Activated CD4-positive, alpha-beta T cell treated with anti-CD3 and anti-CD28 coated beads, Interleukin-2, amount 50 U/mL, for 1 hour (primary cell): ENCODE measurements at places on chromosomes 3 and 15.

DNA sequence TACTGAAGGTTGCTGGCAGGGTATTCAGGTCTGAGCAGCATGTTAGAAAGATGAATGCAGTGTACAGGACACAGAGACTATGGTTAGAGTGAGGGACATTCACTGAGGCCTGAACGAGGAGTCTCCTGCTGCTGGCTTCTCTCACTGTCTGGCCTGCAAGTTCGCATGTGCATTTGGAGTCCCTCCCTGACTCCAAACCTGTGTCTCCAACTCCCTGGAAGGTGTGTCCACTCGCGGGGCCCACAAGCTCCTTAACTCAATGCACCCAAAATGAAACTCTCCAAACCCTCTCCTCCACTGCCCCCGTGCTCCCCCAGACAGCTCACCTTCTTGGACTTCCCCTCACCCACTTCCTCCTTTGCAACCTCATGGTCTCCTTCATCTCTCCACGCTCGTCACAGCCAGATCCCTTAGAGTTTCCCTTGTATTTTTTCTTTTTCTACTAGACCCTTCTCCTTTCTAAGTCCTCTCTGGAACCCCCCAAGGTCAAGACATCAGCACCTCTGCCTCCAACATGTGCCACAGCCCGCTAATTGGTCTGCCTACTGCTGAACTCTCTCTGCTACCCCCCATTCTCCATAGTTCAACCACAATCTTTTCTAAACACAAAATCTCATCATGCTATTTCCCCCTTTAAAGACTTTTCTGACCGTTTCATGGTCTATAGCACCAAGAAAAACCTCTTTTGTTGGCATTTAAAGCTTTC, 58.3 kb downstream of the HES1 start:
- DNase-seq = no peak

DNA sequence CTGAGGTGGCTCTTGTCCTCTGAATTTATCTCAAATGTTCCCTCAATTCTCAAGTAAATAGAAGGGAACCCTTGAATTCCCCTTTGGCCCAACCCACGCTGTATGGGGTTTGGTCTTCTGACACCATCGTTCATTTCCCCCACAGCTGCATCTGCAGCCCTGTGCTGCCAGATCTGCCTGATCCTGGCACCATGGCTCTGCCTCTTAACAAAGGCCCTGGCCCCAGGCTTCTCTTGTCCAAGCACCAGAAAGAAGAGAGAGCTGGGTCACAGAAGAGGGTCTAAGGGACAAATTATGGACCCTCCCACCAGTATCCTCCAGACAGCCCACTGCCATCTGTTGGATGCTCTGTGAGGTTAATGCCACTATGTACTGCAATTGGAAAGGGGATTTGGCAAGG, 1.8 kb downstream of the MAP1A start:
- no peak for DNase-seq

DNA sequence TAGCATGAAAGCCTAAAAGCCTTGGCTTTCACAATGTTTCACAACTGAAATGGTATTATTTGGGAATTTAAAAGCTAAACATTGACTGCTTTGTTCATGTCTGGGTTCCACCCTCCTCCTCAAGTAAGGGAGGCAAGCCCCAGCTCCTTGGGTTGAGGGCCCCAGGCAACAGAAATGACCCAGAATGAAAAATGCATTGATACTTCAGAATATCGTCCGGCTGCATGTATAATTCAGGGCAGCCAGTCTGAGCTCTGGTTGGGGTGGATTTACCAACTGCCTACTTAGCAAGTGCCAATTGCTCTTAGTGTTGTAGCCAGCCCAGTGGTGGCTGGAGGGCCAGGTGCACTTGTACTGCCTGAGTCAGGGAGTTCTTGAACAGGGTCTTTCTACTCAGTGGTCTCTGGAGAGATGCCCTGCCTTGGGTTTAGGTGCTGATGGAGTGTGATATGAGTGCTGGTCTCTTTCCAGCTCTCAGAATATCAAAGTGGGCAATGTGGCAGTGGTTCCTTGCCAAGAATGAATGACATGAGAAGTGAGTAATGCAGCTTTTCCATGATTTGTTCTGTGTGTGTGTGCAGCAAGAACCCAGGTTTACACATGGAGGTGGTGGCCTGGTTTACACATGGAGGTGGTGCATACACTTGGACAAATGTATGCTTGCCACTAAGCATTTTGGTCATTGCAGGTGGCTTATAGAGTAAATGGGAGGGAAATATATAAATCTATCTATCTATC, 40.9 kb upstream of the ADAMTSL3 start:
- no peak for DNase-seq

- DNase-seq = no peak
These were observed 56.5 kb upstream of the SLC6A1 start for GRCh38 chr3:10935846-10936631.

- no peak for DNase-seq
These were observed 608.1 kb downstream of the ZNF385D start for GRCh38 chr3:21142949-21143348.

GRCh38 chr3:13338996-13339395, 81.1 kb downstream of the NUP210 start:
- no peak for DNase-seq

DNA sequence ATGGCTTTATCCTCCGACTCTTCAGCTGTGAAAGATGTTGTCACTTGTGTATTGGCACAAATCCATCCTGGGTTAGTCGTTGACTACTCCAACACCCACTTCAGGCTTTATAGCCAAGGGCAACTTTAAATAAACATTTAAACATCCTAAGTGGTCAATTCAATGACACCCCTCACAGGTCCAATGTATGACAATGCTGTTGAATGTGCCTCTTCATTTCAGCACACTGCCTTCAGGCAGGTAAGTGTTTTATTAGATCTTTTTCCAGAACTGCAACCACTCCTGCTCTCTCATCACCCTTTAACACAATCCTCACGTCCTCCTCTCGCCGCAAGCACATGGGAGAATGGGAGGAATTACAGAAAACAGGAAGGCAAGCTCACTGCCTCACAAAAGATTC, 30.3 kb downstream of the IL12A start:
- DNase-seq = no peak

- no peak for DNase-seq
These were observed 175.8 kb upstream of the ZBTB20 start for GRCh38 chr3:115322901-115323300.

DNA sequence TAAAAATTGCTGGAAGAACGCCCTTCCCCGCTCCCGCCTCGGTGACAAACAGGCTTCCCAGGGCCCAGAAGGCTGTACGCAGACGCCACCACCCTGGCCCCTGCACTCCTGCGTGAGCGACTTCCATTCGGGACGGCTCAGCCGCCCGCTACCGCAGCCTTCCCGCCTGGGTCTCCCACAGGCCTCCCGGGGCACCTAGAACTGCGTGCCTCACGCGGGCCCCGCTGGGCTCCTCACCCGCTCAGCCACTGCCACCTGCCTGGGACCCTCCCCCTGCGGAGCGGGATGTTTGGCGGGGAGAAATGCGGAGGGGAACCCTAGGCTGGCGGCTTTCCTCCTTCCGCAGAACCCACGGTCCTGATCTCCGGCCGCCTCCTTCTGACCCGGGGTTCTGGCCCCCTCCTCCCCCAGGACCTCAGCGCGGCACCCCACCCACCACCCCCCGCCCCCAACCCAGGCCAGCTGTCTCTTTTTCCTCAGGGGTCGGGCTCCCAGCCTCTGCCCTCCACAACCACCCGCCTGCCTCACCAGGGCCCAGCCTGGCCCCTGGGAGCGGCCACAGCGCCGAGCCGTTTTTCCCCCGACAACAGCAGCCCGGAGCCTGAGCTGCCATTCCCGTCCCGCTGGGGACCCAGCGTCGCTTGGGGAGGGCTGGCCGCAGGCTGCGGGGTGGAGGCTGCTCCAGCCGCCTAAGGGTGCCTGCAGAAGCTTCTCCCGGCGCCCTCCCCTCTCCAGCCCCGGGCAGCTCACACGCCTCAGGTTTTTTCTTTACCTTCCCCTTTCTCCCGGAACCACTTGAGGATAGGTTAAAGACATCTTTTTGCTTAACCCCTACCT, 27.6 kb upstream of the RAB7A start:
- peak; percentile 13 for DNase-seq

GRCh38 chr3:169552533-169552932, 111.0 kb downstream of the MECOM start:
- no peak for DNase-seq

DNA sequence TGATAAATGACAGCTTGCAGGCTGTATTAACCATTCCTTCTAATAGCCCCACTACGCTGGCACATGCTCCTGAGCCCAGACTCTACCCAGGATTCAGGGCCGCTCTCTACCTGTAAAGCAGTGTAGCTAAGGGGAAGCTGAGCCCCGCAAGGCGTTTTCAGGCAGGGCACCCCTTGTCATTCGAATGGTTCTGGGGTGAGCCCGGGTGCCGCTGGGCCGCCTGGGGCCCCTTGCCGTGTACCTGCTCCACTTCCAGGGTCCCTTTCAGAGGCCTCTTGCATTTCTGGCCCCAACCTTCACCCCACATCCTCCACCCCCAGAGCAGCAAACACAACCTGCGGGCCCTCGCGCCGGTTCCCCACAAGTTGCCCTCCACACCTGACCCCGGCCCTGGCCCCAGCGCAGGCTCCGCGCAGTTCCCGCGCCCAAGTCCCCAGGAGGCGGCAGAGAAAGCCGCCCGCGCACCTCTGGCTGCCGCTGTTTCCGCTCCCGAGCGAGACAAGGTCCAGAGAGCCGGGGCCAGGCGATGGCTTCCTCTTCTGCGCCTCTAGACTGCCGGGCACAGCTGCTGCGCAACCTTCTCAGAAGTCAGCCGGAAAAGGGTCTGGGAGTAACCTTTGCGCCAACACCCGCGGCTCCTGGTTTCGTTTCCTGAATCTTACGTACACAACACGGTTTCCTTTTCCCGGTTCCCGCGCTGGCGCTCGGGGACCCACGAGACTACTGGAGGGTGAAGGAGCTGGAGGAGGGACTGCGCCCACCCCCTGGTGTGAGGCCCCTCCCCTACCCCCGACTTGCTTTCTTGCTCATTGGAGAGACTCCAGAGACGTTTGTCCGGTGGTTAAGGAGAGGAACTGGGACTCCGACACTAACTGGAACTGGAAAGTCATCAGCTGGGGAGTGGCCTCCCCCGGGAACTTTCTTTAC, at the start of gene PLSCR1:
TSS of gene PLSCR1 (minus strand) at position 606 of the 927 bp plus-strand sequence. CDS start 8,055 bp downstream, outside the sequence.
- DNase-seq = peak; percentile 43

- no peak for DNase-seq
These were observed 5.0 kb downstream of the ELL3 start for GRCh38 chr15:43771816-43772215.

DNA sequence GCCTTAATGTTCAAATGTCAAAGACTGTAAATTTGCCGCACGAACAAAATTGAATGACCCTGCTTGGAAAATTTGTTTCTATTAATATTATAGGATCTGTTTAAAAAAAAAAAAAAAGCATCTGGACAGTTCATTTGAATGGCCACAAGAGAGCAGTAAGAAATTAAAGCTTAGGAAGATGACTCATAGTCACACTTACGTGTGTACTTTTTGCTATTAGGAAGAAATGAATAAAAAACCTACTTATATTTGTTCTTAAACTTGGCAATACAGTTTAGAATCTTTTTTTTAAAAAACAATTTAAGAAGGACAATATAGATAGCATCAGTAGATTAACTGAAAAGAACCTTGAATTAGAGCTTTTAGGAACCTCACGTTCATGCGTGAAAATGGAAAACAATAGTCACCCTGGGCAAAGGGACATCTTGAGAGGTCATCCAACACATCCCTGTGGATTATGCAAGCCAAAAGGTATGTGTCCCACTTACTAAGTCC, 621.8 kb downstream of the MECOM start:
- no peak for DNase-seq

GRCh38 chr3:163924600-163924999, 1153.7 kb downstream of the SI start:
- DNase-seq = no peak

GRCh38 chr3:67943546-67943945, 289.1 kb upstream of the SUCLG2 start:
- DNase-seq = no peak

- DNase-seq = no peak
These were observed 79.4 kb downstream of the SMAD3 start for GRCh38 chr15:67144609-67145311.

GRCh38 chr15:73866881-73867410, 6.4 kb upstream of the TBC1D21 start:
- no peak for DNase-seq

- no peak for DNase-seq
These were observed 775 bp downstream of the ARNT2 start for GRCh38 chr15:80404761-80405553.

GRCh38 chr15:92891533-92892200, 8.5 kb upstream of the CHD2 start:
- DNase-seq = no peak

- no peak for DNase-seq
These were observed 13.6 kb upstream of the COMMD2 start for GRCh38 chr3:149765762-149766334.

DNA sequence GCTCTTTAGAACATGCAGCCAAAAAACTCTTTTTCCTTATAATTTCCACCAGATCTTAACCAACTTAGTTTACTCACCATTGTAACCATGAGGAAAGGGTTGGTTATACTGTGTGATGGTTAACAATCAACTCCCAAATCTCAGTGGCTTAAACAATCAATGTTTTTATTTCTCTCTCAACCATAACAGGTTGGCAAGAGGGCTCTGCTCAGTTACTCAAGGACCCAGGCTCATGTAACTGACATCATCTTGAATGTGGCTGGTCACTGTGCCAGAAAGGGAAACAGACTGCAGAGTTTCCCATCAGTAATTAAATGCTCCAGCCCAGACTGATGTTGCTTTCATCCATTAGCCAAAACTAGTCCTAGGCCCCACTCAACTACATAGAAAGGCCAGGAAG, 69.0 kb downstream of the ANKRD28 start:
- DNase-seq = no peak

- no peak for DNase-seq
These were observed 7.3 kb downstream of the GRIP2 start for GRCh38 chr3:14532691-14533456.

DNA sequence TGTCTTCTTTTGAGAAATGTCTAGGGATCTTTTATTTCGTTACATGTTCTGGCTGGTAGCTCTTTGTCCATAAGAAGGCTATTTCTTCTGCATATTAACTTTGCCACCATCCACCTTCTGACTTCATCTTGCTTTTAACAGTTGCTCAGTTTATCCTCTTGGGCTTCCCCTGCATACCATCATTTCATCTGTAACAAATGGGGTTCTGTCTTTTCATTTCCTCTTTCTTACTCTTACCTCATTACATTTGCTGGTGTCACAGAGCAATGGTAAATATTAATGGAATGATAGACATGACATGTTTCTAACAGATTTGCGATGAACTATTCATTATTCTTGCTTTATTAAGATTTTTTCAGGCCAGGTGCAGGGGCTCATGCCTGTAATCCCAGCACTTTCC, 62.4 kb downstream of the GASK1A start:
- no peak for DNase-seq

DNA sequence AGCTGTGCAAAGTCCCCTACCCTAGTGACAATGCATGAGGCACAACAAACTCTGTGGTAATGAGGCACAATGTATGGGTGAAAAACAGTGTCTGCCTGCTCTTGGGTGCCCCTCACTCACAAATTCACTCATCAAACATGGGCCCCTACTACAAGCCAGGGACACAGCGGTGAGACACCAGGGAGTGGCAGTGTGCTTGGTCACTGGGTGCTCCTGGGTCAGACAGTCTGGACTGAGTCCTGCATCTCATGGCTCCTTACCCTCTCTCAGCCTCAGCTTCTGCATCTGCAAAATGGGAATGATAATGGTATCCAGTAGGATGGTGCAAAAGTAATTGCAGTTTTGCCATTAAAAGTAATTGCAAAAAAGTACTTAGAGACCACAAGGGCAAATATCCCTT, 184.7 kb downstream of the MEGF11 start:
- DNase-seq = no peak

GRCh38 chr3:30221619-30222018, 384.8 kb upstream of the TGFBR2 start:
- DNase-seq = no peak

GRCh38 chr15:39132954-39133600, 447.8 kb upstream of the THBS1 start:
- DNase-seq = no peak
